ENCODE measurements at places on chromosomes 16 and 17. TPM values are rescaled to one million over a fixed set of nuclear protein-coding genes. Genes with fewer than 3 reads are reported as not detected.
A peak's percentile ranks its signal among the peaks of the same experiment; 100 is the strongest.

The TBC1D3C gene
- not detected for total RNA-seq

The GPR139 gene
- total RNA-seq: not detected

The OR3A3 gene
- total RNA-seq: not detected

The LGALS9B gene
- not detected for total RNA-seq

The TEKT3 gene
- total RNA-seq: not detected

The KRT20 gene
- total RNA-seq: not detected

The HSD17B2 gene
- not detected for total RNA-seq

The GCSH gene
- 13.6 TPM for total RNA-seq

The CDRT4 gene
- total RNA-seq: 13.5 TPM

The MYH1 gene
- not detected for total RNA-seq

The NFE2L1 gene
- total RNA-seq: 155 TPM

- H3K36me3 ChIP-seq: peaks cover 35% of the 10 kb centered on the region
- no peak for DNase-seq
- peaks cover 8% of the 10 kb centered on the region for H3K4me1 ChIP-seq
- H3K4me3 ChIP-seq: no peak overlapping the region
- no peaks in the 10 kb centered on the region for H3K27me3 ChIP-seq
- no peak overlapping the region for H3K27ac ChIP-seq
These were observed 1.1 kb upstream of the RHBDL1 start for GRCh38 chr16:674214-674881.

DNA sequence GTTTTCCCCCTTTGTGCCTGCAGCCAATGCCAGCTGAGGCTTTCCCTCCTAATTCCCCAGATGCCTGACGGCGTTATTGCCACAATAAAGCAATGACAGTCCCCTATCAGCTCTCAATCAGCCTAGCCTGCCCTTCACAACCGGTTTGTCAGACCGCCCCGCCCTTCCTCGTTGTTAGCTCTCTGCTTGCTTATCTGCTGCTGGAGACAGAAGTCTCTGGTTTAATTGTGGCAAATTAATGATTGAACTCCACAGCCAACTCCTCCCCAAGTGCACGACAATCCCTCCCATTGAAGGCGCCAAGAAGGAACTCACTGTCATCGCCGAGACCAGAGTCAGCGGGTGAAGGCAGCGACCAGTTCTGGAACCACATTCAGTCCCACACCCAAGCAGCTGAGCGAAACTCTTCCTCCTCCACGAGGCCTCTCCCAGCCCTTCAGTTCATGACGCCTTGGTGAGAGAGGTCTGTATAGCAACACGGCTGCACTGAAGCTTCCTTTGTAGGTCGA is 474.4 kb downstream of the SLC39A11 start:
- no peak for DNase-seq
- H3K36me3 ChIP-seq: no peaks in the 10 kb centered on the region
- H3K4me3 ChIP-seq: no peak overlapping the region
- H3K4me1 ChIP-seq: no peaks in the 10 kb centered on the region
- no peak overlapping the region for H3K27ac ChIP-seq

DNA sequence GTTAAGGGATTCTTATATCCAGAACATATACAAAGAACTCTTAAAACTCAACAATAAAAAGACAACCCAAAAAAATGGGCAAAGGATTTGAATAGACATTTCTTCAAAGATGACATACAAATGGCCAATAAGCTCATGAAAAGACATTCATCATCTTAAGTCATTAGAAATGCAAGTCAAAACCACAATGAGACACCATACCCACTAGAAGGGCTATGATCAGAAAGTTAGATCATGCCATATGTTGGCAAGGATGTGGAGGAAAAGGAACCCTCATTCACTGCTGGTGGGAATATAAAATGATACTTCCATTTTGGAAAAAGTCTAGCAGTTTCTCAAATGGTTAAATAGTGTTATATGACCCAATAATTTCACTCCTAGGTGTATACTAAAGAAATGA is 9.4 kb downstream of the PLD6 start:
- H3K27ac ChIP-seq: no peak overlapping the region
- no peaks in the 10 kb centered on the region for H3K27me3 ChIP-seq
- DNase-seq: no peak
- H3K36me3 ChIP-seq: no peaks in the 10 kb centered on the region
- H3K4me1 ChIP-seq: peaks cover 4% of the 10 kb centered on the region
- no peak overlapping the region for H3K4me3 ChIP-seq

GRCh38 chr16:53372992-53373871 is 61.0 kb upstream of the RBL2 start:
- H3K4me1 ChIP-seq: no peaks in the 10 kb centered on the region
- no peak overlapping the region for H3K27ac ChIP-seq
- peak overlapping the region; percentile 31 for H3K4me3 ChIP-seq
- H3K36me3 ChIP-seq: no peaks in the 10 kb centered on the region
- H3K27me3 ChIP-seq: no peaks in the 10 kb centered on the region
- no peak for DNase-seq

DNA sequence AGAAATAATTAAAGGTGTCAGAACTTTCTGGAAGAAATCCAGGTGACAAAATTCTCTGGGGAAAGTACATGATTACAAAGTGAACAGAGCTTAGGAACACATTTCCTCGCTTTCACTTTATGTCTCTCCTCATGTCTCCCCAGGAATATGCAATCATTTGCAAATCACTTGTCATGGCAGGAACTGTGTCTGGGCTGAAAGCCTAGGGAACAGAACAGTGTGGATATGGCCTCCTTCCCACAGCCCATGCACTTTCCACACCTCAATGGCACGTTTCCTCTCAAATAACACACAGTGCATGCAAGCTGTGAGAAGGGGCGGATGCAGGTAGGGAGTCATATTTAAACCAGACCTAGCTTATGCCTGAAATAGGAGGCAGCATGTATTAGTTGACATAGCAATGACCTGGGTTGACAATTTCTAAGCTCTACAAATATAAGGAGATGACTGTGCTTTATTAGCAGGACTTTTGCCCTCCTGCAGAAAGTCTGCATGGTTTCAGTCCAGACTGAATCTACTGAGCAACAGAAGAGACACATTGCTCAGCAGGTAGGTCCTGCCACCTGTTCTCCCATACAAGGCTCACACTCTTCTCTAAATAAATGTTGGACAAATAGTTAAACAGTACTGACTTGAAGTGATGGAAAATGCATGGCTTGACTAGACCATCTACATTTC is 236.0 kb upstream of the ELAC2 start:
- H3K4me1 ChIP-seq: no peaks in the 10 kb centered on the region
- H3K27ac ChIP-seq: no peak overlapping the region
- no peaks in the 10 kb centered on the region for H3K27me3 ChIP-seq
- H3K4me3 ChIP-seq: no peak overlapping the region
- DNase-seq: no peak
- no peaks in the 10 kb centered on the region for H3K36me3 ChIP-seq

- DNase-seq: no peak
- H3K27me3 ChIP-seq: no peaks in the 10 kb centered on the region
- H3K36me3 ChIP-seq: no peaks in the 10 kb centered on the region
These were observed 450.5 kb upstream of the MAF start for GRCh38 chr16:80051040-80051439.

DNA sequence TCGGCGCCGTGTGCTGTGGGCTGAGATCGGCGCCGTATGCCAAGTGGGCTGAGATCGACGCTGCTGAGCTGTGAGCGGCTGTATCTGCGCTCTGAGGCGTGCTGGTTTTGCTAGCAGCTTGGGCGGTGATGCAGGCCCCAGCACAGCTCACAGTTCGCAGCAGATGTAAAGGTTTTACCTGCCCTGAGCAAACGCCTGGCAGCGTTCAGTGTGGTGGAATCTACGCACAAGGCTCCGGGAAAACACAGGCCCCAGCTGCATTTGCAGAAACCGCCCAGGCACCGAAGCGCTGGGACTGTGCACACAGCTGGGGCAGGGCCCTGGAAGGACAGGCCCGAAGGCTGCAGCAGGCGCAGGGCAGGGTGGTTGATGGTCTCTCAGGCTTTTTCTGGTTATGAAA is 8.0 kb upstream of the ZNF469 start:
- no peak overlapping the region for H3K4me3 ChIP-seq
- H3K4me1 ChIP-seq: no peaks in the 10 kb centered on the region
- DNase-seq: no peak
- no peaks in the 10 kb centered on the region for H3K36me3 ChIP-seq
- no peaks in the 10 kb centered on the region for H3K27me3 ChIP-seq

GRCh38 chr16:72576189-72576588 is 404.2 kb upstream of the PMFBP1 start:
- no peak for DNase-seq
- no peaks in the 10 kb centered on the region for H3K4me1 ChIP-seq
- H3K4me3 ChIP-seq: no peak overlapping the region
- no peak overlapping the region for H3K27ac ChIP-seq

DNA sequence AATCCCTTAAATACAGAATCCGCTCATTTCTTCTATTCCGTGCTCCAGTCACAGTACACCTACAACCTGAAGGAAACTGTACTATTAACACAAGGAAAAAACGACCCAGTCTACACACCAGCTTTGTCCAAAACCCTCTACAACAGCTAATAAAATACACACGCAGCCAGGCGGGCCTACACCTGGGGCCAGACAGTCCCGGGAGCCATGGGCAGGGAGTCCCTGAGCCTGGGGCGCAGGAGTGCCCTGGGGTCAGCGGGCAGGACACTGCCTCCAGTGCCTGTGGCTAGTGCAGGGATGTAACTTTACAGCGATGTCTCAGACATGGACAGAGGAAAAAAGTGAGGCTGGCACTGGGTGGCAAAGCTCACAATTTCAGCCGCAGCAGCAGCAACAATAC is 28.5 kb downstream of the GNPTG start:
- H3K27ac ChIP-seq: no peak overlapping the region
- H3K4me3 ChIP-seq: no peak overlapping the region
- no peak for DNase-seq
- peaks cover 30% of the 10 kb centered on the region for H3K36me3 ChIP-seq
- peaks cover 8% of the 10 kb centered on the region for H3K4me1 ChIP-seq

DNA sequence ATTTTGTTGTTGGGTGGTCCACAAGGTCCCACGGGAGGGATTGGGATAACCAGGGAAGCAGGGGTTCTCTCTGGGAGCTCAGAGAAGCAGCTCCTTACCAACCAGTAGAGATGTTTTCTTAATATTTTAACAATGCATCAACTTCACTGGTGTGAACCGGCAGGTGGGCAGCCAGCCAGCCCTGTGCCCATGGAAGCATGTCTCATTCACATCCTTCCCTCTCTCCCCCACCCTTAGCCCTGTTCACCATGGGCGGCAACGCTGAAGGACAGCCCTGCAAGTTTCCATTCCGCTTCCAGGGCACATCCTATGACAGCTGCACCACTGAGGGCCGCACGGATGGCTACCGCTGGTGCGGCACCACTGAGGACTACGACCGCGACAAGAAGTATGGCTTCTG is 9.3 kb downstream of the MMP2 start:
- peaks cover 34% of the 10 kb centered on the region for H3K36me3 ChIP-seq
- H3K27ac ChIP-seq: no peak overlapping the region

DNA sequence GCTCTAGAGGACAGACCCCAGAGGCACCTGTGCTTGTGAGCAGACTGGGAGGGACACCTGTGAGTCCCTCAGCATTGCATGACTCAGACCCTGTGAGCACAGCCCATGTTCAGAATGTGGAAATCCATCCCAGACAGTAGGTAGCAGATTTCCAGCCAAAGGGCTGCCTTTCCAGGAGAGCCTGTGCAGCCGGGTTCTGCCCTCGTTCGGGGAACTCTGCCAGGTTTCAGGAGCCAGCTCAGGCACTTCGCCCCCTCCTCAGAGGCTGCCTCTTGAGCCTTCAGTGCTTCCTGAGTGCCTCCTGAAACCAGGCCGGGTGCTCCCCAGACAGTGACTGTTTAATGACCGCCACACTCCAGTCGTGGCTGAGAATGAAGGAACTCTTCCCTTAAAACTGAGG is 23.3 kb upstream of the SDR42E2 start:
- H3K4me3 ChIP-seq: no peak overlapping the region
- no peak for DNase-seq
- H3K27ac ChIP-seq: no peak overlapping the region
- H3K27me3 ChIP-seq: no peaks in the 10 kb centered on the region

DNA sequence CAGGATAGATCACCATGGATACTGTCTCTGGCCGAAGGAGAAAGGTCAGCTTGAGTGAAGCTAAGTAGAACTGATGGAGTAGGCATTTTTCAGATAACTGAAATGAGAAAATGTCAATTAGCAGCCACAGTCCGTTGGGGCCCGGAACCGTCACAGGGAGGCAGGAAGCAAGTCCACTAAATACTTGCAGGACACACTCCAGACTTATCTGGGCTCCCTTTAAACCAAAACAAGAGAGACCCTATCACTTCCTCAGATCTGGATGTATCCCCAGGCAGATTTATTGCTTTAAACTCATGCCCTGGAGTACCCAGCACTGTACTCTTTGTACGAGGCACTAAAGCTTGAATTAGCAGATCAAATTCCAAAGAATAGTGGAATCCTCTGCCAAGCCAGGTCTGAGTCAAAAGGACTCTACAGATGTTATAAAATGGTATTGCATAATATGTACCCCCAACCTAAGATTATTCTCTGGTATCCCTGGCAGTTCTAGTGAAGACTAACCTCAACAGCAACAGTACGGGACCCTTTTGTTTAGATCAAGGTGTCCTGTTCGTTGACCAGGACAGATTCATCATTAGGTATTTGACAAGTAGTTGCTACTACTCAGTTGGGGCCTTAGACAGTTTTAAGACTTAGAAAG is 8.1 kb downstream of the ZP2 start:
- H3K27ac ChIP-seq: no peak overlapping the region
- H3K4me3 ChIP-seq: no peak overlapping the region
- DNase-seq: no peak
- no peaks in the 10 kb centered on the region for H3K27me3 ChIP-seq
- no peaks in the 10 kb centered on the region for H3K4me1 ChIP-seq
- H3K36me3 ChIP-seq: no peaks in the 10 kb centered on the region

GRCh38 chr17:34990921-34991365 is 10.6 kb downstream of the LIG3 start:
- peaks cover 53% of the 10 kb centered on the region for H3K36me3 ChIP-seq
- no peak overlapping the region for H3K27ac ChIP-seq
- DNase-seq: no peak
- H3K4me1 ChIP-seq: no peaks in the 10 kb centered on the region

GRCh38 chr17:50394711-50395110 is 2.6 kb downstream of the LRRC59 start:
- peaks cover 24% of the 10 kb centered on the region for H3K4me1 ChIP-seq
- no peaks in the 10 kb centered on the region for H3K27me3 ChIP-seq
- H3K4me3 ChIP-seq: no peak overlapping the region
- peaks cover 43% of the 10 kb centered on the region for H3K36me3 ChIP-seq

- no peak for DNase-seq
- peaks cover 16% of the 10 kb centered on the region for H3K36me3 ChIP-seq
- no peak overlapping the region for H3K27ac ChIP-seq
- no peaks in the 10 kb centered on the region for H3K27me3 ChIP-seq
These were observed 9.8 kb downstream of the SLC38A10 start for GRCh38 chr17:81285179-81285878.

DNA sequence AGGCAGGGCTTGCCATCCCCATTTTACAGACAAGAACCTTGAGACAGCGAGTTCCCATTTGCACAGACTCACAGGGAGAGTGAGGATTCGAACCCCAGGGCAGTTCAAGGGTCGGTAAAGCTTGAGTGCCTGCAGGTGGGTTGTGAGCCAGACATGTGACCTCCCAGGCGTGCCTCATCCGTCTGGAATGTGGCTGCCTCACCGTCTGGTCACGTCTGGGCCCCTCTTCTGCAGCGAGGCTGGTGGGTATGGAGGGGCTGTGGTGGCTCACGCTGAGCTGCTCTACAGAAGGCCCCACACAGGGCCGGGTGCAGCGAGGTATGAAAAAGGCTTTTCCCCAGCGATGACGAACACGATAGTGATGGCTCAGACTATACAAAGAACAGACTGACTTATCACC is 35.8 kb upstream of the LHX1 start:
- no peaks in the 10 kb centered on the region for H3K4me1 ChIP-seq
- H3K27me3 ChIP-seq: no peaks in the 10 kb centered on the region
- DNase-seq: no peak
- no peak overlapping the region for H3K27ac ChIP-seq

GRCh38 chr17:42819939-42820535 is 4.0 kb downstream of the BECN1 start:
- peaks cover 49% of the 10 kb centered on the region for H3K36me3 ChIP-seq

- H3K4me1 ChIP-seq: no peaks in the 10 kb centered on the region
- no peak for DNase-seq
- no peaks in the 10 kb centered on the region for H3K27me3 ChIP-seq
These were observed 539 bp upstream of the KRTAP4-8 start for GRCh38 chr17:41098481-41098880.

All from thoracic aorta (tissue), 2 donors.